ENCODE measurements at places on chromosomes 7 and 10. TPM values are rescaled to one million over a fixed set of nuclear protein-coding genes. Genes with fewer than 3 reads are reported as not detected.

Gene PILRA
- total RNA-seq: not detected

Gene MEIG1
- total RNA-seq: not detected

Gene HSPA12A
- total RNA-seq: 12.4 TPM

Gene CCL24
- total RNA-seq: not detected

Gene SNX10
- total RNA-seq: 0.53 TPM

Gene WNT8B
- not detected for total RNA-seq
